ENCODE measurements at places on chromosomes 1 and 21.

- DNase-seq = no peak
Observed at GRCh38 chr1:229940684-229941083, 126.4 kb upstream of the GALNT2 start.

GRCh38 chr1:198056255-198056654 is 100.5 kb upstream of the NEK7 start:
- DNase-seq = no peak

DNA sequence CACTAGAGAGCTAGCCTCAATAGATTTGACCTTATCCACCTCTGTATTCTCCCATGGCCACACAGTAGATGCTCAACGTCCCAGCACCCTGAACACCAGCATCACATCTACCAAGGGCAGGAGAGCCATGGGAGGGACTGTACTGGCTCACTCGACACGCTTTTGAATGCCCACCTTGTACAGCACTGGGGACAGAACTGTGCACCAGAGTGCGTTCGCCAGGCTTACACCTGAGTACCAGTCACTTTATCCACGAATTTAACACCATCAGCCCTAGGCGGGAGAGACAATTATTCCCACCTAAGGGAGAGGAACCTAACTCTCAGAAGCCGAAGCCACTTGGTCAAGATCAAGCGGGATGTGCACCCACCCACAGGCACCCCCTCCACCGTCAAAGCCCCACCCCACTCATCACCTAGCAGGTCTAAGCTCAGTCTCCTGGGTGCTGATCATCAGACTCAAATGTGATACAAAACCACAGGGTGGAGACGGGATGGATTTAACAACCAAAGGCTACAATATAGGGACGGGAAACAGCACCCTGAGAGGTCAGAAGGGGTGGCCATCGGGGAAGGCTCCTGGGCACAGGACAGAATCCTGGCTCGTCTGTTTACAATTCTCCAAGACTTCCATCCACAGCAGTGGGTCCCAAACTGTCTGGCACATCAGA is 110.5 kb downstream of the GLIS1 start:
- no peak for DNase-seq

GRCh38 chr1:224696891-224697765 is 81.0 kb downstream of the CNIH3 start:
- DNase-seq = no peak

GRCh38 chr1:225847610-225848009 is 34.6 kb downstream of the TMEM63A start:
- no peak for DNase-seq

DNA sequence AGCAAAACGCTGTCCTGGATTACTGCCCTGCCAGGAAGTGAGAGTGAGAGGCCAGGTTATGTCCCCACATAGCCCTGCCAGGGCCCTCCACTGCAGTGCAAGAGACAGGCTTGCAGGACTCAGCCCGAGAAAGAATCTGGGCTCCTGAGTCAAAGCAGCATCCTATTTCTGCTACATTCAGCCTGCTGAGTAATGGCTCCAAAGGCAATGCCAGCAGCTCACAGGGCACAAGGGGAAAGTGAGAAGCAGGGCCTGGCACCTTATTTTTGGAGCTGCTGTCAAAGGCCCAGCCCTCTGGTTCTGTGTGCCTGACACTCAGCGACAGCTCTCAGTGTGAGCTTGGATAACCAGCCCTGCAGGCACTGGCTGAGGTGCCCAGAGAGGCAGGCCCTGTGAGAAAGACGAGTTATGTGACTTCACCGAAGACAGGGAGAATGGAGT is 83.9 kb downstream of the DTL start:
- DNase-seq = no peak

GRCh38 chr1:39787468-39787867 is 1.2 kb downstream of the BMP8B start:
- DNase-seq = no peak

DNA sequence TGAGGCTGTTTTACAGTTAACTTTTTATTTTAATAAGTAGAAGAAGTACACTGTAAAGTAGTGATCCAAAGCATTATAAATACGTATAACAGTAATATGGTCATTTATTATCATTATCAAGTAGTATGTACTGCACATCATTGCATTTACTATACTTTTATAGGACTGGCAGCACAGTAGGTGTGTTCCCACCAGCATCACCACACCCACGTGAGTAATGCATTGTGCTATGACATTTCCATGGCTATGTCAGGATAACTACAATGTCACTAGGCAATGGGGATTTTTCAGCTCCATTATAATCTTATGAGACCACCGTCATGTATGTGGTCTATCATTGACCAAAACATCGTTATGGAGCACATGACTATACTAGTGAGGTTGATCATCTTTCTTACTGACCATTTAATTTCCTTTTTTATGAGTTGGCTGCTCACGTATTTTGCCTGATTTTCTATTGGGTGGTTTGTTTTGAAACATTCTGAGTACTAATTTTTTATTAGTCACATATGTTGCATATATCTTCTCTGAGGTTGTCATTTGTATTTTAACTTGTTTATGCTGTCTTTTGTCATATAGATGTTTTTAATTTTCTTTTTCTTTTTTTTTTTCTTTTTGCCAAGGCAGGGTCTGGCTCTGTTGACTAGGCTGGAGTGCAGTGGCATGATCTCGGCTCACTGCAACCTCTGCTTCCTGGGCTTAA is 25.3 kb upstream of the SHCBP1L start:
- DNase-seq = no peak

DNA sequence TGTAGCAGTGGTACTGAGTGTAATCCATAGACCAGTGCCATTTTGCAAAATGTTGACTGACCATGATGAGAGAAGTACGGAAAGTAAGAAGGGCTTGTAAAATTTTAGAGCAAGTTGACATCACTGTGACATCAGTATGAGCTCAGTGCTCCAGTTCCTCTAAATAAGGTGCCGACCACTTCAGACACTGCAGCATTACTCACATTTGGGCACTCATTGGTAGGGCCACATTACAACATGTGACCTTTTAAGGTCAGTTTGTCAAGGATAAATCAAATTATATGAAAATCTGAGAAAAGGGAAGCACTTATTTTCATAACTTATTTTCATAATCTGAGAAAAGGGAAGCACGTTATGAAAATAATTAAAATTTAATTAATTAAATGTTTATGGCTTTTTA is 128.0 kb upstream of the ERG start:
- DNase-seq = no peak

DNA sequence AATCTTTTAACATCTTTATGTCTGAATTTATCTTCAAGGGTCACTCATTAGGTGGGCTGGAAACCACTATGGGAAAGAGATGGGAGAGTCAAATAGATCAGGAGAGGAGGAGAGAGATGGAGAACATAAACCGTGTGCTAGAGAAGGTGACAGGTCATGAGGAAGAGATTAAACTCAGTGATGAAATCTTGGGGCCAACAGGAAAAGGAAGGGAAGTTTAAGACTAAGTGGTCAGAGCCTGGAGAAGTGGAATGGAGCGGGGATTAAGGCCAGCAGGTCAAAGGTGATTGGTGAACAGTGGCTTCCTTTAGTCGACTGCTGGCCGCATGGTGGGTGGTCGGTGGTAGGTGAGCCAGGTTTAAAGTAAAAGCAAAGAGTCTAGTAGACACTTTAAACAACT is 169.3 kb upstream of the IVNS1ABP start:
- no peak for DNase-seq

DNA sequence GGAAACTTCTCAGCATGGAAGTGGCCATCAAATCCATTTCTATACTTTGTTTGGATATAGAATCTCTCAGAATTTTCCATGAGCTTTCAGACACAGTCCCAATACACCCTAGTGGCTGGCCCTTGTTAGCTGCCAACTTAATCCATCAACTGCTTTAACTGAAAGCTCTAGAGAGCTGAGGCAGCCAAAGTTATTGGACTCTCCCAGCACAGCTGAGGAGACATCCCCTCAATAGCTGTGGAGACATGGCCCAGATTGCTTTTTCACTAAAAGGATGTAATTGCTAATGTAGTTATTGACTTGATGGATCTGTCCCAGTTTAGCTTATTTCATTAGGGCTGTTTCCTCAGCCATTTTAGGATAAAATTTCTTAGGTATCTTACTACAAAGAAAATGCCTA is 94.8 kb upstream of the PRMT6 start:
- no peak for DNase-seq

GRCh38 chr1:65056866-65057265 is 90.5 kb upstream of the JAK1 start:
- DNase-seq = no peak

DNA sequence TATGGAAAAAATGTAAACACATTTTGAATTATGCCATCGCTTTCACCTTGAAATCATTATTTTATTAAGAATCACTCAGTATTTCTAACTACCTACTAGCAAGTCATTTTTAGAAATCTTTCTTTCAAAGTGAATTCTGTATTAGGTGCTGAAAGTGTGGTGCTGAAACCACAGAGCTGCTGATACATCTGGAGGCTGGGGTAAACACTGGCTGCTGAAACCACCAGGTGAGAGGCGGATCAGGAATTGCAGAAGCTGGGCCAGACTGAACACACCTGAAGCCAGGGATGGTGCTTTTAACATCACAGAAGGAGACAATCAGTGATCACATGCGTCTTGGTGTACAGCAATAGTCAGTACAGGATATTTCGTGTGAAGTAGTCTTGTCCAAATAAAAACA is 42.2 kb upstream of the KCNE1 start:
- DNase-seq = no peak

DNA sequence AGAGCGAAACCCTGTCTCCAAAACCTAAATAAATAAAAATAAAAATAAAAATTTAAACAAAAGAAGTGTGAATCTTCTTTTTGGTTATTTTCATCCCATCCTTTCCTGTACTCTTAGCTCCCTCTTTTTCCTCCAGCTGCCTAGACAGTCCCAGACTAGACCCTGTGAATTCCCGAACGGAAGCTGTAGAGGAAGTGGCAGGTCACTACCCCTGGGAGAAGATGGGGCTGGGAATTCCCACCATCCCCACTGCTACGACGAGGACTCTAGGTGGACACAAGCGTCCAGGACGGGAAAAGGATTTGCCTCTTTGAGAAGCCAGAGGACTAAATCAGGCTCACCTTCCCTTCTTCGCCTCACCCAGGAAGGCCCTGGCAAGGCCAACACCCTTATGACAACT is 12.6 kb downstream of the RHBDL2 start:
- no peak for DNase-seq

- DNase-seq = no peak
Observed at GRCh38 chr1:209609791-209610630, 26.5 kb downstream of the CAMK1G start.

DNA sequence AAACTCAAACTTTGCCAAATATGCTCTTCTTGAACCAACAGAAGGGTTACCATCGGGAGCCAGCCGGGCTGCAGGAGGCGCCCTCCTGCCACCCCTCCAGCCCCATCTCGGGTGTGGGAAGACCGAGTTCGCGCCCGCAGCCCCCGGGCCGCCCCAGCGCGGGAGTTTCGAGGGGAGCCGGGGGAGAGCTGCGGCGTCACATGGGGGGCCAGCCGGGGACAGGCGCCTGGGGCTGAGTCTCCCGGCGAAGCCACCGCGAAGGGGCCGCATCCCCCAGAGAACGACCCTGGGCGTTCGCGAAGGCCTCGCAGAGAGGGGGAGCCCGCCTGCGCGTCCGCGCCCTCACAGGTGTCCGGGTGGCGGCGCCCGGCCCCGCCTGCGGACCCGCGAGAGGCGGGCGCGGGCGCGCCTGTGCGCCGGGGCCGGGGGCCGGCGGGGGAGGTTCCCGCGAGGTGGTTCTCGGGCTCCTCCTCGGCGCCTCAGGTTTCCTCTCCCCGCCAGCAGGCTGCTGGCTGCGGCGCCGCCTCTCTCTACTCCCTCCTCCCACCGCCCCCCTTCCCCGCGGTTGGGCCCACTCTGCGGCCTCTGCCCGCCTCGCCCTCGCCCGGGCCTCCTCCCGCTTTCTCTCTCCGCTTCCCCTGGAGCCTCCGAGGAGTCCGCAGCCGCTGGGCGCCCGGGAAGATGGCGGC is at the start of gene RAVER2:
Gene RAVER2, plus strand, starts transcription at position 584 of the 689 bp plus-strand sequence. Its CDS starts 98 bp downstream, at position 682.
- DNase-seq = peak; percentile 28
